ENCODE measurements at places on chromosomes 3 and 15.

DNA sequence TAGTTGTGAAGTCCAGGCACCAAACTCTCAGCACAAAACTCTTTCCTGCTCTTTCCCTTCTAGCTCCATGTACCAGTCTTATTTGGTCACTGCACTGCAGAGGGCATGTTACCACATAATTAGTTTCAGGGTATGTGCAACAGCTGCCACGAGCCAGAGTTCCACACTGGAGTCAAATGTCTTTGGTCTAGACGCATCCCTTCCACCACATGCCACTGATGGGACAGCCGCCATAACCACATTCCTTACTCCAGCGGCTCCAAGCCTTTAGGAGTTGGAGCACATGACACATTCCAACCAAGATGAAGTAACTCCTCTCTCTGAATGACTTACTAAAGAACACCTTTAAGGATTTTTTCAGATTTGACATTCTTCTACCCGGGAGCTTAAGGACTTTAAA lies 153.4 kb downstream of the ERC2 start:
- DNase-seq: no peak

DNA sequence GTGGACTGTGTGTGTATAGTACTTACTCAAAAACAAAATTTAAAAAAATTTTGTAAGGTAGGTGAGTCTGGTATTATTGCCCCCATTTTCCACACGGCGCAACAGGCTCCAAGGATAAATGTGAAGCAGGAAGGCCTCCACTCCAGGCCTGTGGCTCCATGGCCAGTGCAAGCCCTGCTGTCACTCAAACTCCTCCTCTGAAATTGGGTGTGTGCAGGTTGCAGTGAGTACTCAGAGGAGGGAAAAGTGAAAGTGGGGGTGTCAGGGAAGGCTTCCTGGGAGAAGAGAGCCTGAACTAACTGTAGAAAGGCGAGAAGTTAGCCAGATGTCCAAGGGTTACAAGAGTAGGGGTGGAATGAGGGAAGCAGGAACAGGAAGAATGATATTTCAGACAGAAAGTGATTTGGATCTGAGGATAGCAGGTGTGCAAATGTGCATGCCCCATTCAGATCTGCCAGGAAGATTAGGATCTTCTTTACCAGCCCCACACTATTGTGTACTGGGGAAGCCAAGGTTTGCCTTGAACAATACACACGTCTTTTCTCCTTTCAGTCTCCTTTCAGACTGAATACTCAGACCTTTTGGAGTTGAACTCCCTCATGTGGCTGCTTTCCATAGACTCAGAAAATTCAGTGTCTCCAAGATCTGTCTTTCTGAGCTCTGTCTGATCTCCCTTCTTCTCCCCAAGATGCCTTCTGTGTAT lies 48.7 kb upstream of the RYK start:
- no peak for DNase-seq

DNA sequence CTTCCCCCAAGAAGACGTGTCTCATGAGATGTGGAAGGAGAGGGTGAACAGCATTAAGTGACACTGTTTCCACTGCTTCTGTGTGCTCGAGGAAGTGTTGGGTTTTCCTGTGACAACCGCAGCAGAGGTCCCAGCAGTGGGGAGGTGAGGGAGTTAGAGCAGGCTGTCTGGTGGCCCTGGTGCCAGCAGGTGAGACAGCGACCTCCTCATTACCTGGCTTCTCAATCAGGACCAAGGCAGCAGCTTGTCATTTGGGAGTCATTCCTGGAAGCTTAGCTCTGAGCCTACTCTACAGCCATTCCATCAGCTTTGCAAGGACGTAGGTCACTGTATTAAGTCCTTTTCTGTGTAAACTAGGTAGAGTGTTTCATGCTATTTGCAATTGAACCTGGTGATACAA lies 63.3 kb upstream of the RGMA start:
- DNase-seq: no peak

DNA sequence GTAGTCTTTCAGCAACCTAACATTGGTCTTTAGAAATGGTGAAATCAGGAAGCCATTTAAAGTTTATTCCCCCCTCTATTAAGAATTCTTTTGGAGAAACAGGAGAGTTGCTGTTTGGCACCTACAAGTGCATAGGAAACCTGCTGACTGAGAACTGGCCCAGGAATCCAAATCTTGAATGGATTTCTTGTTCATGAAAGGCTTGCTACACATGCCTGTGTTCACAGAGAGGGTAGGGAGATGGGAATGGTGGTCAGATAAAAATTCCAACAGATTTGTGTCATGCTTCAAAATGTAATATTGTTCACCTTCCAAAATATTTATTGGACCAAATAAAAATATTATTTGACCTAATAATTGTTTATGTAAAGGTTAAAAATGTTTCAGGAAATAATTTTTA lies 24.2 kb upstream of the ZPLD1 start:
- DNase-seq: no peak

DNA sequence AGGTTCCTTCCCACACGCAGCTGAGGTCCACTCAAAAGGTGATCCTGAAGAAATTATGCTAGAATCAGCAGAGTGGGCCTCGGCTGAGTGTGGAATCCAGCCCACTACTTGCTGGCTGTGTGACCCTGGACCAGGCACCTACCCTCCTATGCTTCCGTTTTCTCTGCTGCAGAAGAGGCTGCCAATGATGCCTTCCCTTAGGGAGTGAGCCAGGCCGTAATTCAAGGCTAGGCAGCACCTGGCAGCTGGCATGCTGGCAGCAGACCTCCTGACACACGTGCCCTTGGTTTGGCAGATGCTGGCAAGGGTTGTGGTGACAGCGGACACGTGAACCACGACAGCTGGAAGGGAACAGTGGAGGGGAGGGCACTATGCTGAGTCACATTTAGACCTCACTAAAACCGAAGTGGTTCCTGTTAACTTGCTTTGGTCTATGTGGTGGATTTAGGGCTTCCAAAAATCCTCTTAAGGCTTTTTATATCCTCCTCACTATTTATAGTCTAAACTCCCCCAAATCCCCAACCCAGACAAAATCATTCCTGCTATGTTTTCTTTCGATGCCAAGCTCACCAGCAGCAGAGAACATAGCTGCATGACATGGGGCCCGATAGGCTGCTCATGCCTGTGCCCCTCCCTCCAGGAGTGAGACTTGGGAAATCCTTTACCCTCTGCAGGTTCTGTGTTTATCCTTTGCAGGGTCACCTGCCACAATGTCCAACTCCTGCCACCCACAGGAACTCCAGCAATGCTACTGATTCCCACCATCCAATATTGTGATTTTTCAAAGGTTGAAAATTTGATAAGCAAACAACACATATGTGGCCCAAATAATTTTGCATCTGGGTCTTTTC lies 10.6 kb upstream of the PCSK6 start:
- DNase-seq: peak; percentile 61

DNA sequence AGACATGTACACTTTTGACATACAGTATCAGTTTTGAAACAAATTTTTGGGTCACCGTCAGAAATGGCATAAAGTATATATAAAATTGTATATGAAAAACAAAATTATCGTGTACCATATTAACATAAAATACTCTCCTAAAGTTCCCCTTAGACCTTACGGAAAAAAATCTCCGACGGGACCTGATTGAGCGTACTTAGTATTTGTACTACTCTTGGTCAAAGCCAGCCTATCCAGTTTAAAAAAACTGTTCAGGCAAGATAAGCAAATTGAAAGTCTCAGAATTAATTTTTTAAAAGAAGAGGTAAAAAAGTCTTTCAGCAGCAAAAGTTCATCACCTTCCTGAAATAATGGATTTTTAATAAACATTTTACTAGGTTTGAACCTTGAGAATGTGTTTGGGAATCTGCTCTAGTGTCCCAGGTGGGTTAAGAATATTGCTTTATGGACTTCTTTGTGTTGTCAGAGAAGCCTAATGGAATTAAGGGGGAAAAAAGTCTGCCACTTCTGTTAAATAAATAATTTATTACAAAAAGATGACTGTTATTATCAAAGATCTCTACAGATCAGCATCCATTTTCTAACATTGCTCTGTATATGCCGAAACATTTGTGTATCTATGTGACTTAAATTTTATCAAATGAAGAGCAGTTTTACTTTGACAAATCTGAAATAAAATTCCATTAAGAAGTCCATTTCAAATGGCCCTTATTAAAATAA lies 48.6 kb downstream of the ZBTB20 start:
- DNase-seq: no peak

DNA sequence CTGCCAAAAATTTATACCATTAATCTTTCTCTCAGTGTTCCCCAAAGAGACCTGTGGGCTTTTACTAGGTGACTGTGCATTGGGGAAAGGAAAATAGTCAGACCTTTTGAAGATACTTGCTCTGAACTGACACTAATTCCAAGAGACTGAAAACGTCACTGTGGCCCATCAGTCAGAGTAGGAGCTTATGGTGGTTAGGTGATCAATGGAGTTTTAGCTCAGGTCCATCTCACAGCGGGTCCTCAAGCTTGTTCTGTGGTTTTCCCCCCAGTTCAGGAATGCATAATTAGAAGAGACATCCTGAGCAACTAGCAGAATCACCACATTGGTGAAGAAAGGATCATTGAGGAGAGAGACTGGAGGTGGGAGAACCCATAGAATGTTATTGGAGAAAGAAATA lies 134.7 kb downstream of the SV2B start:
- no peak for DNase-seq

GRCh38 chr3:194379651-194380050 lies 10.1 kb upstream of the LRRC15 start:
- DNase-seq: peak; percentile 6

DNA sequence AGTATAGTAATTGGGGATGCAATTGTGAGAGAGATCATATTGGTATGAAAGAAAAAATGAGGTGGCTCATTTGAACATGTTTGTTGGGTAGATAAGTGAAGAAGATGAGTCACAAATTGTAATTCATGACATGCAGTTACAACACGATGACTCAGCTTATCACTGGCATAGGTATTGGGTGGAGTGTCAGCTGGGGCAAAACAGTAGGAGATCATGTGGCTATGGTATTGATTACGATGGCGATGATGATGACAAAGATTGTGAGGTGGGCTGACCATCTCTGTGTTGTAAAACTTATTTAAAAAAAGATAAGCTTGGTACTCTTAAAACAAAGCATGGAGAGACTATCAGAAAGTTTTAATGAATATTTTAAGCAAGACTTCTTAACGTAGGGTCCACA lies 11.6 kb upstream of the DPH6 start:
- DNase-seq: no peak

- DNase-seq: no peak
Observed at GRCh38 chr3:3065876-3066275, 44.3 kb downstream of the IL5RA start.

DNA sequence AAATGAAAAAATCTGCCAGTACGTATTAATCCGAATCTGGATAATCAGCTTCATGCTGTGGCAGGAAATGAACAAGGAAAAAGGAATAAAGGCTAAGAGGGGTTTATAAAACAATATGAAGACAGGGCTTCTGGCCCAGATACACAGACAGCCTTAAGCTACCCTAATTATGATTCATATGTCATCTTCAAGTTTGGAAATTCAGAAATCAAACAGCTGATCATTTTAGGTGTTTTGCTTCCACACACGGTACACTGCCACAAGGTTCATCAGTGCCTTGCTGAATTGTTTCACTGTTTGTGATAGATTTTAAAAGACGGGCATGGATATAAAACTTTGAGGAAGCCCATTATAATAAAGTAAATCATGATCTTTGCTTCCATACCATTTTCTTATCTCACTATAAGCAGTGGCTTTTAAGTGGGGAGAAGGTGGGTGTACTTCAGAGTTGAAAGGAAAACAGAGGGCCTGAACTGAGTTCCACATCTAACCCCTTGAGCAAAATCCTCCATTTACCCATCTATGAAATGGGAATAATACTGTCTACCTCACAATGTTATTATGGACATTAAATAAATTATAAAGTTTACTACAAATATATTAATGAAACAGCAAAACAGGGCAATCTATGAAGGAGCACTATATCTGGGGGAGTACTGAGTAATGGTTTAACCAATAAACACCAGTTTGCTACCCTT lies 15.7 kb downstream of the GTPBP8 start:
- DNase-seq: no peak

GRCh38 chr3:22671848-22672247 lies 531.3 kb upstream of the UBE2E2 start:
- no peak for DNase-seq

- no peak for DNase-seq
Observed at GRCh38 chr15:85016275-85016674, 34.6 kb downstream of the PDE8A start.

GRCh38 chr3:69116897-69117296 lies 5.5 kb downstream of the LMOD3 start:
- no peak for DNase-seq

Data from NCI-H1092 (cell line).